T-helper 17 cell (primary cell): ENCODE measurements at places on chromosomes 7 and 10. TPM values are rescaled to one million over a fixed set of nuclear protein-coding genes. Genes with fewer than 3 reads are reported as not detected.

- peaks cover 14% of the 10 kb centered on the region for H3K36me3 ChIP-seq
- H3K27ac ChIP-seq: peak overlapping the region; percentile 99
- DNase-seq: no peak
- peaks cover 79% of the 10 kb centered on the region for H3K4me1 ChIP-seq
These were observed 220.6 kb downstream of the FAM107B start for GRCh38 chr10:14554091-14554490.

Gene SNX10
- 9.8 TPM for total RNA-seq

Gene LRRTM3
- not detected for total RNA-seq

GRCh38 chr7:538764-539685 lies 19.4 kb upstream of the PDGFA start:
- H3K36me3 ChIP-seq: peaks cover under 1% of the 10 kb centered on the region
- H3K27me3 ChIP-seq: peaks cover 10% of the 10 kb centered on the region
- H3K4me3 ChIP-seq: no peak overlapping the region
- peaks cover 2% of the 10 kb centered on the region for H3K4me1 ChIP-seq
- no peak for DNase-seq

Gene CRTAC1
- total RNA-seq: not detected

DNA sequence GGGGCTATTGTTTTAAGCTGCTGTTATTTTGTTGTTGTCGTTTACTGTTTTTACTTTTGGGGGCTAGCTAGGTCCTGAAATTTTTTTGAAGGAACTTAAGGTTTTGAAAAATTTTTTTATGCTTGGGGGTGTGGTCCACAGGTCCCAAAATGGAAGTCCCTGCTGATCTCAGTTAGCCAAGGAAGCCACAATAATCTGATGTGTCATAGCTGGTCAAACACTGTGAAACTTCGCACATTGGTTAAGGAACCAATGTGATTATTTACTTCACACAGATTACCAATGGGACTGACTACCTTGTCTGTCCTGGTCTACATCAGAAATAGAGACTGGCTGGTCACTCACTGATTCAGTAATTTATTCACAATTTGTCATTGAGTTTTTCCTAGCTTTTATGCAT lies 29.5 kb upstream of the HYCC1 start:
- no peak overlapping the region for H3K27ac ChIP-seq
- no peaks in the 10 kb centered on the region for H3K27me3 ChIP-seq
- peaks cover 2% of the 10 kb centered on the region for H3K4me1 ChIP-seq
- no peak for DNase-seq

DNA sequence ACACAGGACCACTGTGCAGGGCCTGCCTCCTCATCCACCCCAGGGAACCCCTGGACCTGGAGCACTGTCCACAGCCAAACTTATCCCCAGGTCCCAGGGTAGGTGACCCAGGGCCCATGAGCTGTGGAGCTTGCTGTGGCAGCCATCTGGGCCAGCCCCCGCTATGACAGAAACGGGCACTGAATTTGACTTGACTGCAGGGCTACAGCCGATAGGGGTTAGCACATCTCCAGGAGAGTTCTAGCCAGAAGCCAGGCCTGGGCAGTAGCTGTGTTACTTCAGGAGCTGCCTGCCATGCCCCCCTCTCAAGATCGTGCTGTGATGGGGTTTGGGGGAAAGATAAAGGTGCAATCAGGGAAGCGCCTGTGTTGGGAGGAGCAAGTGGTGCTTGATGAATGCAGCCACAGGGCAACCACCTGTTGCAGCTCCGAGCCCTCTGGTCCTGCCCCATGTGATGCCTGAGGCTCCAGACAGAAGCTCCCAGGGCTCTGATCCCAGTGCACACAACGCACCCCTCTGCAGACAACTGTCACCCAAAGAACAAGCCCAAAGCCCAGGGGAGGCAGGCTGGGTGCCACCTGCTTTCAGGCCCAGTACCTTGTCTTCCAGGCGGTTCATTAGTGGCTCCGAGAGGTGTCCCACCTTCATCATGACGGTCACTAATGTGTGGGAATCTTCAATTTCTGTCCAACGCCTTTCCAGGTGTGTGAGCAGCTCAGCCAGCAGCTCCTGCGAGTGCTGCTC lies 6.5 kb downstream of the TBRG4 start:
- no peak overlapping the region for H3K4me3 ChIP-seq
- no peaks in the 10 kb centered on the region for H3K36me3 ChIP-seq
- no peak for DNase-seq
- H3K4me1 ChIP-seq: peaks cover 9% of the 10 kb centered on the region
- no peak overlapping the region for H3K27ac ChIP-seq

DNA sequence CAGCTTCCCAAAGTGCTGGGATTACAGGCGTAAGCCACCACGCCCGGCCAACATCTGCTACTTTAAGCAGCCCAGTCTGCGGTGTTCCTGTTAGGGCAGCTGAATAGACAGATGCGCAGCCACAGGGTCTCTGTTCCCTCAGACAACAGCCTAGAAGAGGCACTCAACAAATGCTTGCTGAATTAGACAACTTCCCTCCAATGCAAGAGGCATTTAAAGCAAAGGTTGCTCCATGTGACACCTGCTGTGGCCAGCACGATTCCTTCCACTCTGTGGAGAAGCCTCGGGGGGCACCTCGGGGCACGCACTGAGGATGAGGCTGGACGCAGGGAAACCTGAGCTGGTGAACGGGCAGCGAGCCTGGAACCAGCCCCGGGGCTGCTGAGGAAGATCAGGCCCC lies 237.8 kb downstream of the MAD1L1 start:
- DNase-seq: no peak
- no peak overlapping the region for H3K27ac ChIP-seq
- H3K4me3 ChIP-seq: no peak overlapping the region
- H3K36me3 ChIP-seq: no peaks in the 10 kb centered on the region

- peaks cover 2% of the 10 kb centered on the region for H3K36me3 ChIP-seq
- H3K4me3 ChIP-seq: no peak overlapping the region
- no peak for DNase-seq
- peaks cover 21% of the 10 kb centered on the region for H3K27me3 ChIP-seq
- H3K4me1 ChIP-seq: peaks cover 5% of the 10 kb centered on the region
- no peak overlapping the region for H3K27ac ChIP-seq
These were observed 56.2 kb downstream of the ARMC3 start for GRCh38 chr10:22984066-22984465.

DNA sequence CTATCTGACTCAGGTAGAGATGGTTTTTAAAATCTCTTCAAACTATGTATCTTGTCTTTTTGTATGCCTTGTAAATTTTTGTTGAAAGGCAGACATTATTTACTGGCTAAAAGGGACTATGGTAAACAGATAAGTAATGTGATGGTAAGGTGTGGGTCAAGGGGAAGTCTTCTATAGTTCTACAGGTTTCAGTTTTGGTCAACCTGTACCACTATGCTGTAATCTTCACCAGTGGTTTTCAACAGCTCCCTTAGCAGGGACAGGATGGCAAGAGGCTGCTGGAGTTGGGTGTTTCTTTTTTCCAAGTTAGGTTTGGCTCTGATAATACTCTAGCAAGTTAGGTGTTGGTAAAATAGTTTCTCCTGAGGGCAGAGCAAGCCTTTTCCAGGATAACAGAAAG lies 32.7 kb upstream of the FZD8 start:
- no peak overlapping the region for H3K27ac ChIP-seq
- H3K27me3 ChIP-seq: peaks cover 5% of the 10 kb centered on the region

- H3K4me1 ChIP-seq: peaks cover 2% of the 10 kb centered on the region
- peaks cover 5% of the 10 kb centered on the region for H3K36me3 ChIP-seq
- H3K27ac ChIP-seq: no peak overlapping the region
These were observed 378.4 kb upstream of the LRGUK start for GRCh38 chr7:133748443-133749407.

DNA sequence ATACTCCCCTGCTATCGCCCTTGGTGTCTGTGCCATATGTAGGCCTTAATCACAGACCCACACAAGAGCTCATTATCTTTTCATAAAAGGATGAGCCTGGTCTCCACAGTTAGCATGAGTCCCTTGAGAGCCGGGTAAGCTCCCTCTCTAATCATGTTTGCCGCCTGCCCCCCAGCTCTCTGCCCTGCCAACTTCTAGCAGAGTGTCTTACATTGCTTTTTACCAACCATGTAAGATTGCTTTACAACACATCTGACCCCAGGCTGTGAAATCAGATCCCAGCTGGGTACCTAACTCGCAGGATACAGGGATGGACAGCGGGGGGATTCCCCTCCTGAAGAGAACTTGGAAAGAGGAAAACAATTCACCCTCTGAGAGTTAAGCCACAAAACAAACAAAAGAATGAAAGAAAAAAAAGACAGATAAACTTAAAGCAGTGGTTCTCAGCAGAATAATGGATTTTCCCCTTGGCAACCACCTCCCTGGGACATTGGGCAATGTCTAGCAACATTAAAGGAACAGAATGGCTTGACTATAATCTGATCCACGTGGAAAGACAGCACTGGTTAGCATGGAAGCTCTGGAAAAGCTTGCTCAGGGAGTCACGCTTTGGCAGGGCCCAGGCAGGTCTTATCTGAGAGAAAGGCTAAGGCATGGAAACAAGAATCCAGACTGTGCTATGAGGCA lies 39.4 kb upstream of the ATOH7 start:
- H3K27ac ChIP-seq: no peak overlapping the region
- H3K36me3 ChIP-seq: no peaks in the 10 kb centered on the region
- no peak overlapping the region for H3K4me3 ChIP-seq
- no peaks in the 10 kb centered on the region for H3K4me1 ChIP-seq
- no peak for DNase-seq
- peaks cover 11% of the 10 kb centered on the region for H3K27me3 ChIP-seq

DNA sequence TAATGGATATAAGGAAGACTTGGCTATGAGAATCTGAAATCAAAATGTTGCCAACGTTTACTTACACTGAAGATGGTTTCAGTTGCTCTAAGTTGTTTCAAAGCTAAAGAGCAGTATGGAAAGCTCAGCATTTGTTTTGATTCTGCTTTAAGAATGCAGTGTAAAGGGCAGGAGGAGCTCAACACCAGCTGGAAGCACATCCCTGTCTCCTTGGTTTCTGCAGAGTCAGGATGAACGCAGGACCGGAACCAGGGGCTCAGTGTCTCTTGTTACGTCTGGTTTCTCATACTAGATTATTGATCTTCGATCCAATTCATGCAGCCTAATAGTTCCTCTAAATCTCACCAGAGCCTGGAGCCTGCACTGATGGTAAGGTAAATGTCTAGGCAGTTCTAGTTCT lies 24.1 kb downstream of the ZRANB1 start:
- peaks cover 6% of the 10 kb centered on the region for H3K36me3 ChIP-seq
- no peak overlapping the region for H3K4me3 ChIP-seq
- no peak overlapping the region for H3K27ac ChIP-seq
- DNase-seq: no peak
- peaks cover 20% of the 10 kb centered on the region for H3K4me1 ChIP-seq
- H3K27me3 ChIP-seq: no peaks in the 10 kb centered on the region

GRCh38 chr7:66826649-66827048 lies 86.1 kb downstream of the RABGEF1 start:
- DNase-seq: no peak
- no peaks in the 10 kb centered on the region for H3K27me3 ChIP-seq
- H3K4me1 ChIP-seq: no peaks in the 10 kb centered on the region
- H3K36me3 ChIP-seq: no peaks in the 10 kb centered on the region
- H3K27ac ChIP-seq: no peak overlapping the region

GRCh38 chr7:158631574-158632195 lies 44.1 kb upstream of the PTPRN2 start:
- H3K36me3 ChIP-seq: peaks cover 3% of the 10 kb centered on the region
- no peak overlapping the region for H3K4me3 ChIP-seq
- H3K4me1 ChIP-seq: peaks cover 2% of the 10 kb centered on the region

- no peak for DNase-seq
- H3K4me3 ChIP-seq: no peak overlapping the region
- no peaks in the 10 kb centered on the region for H3K4me1 ChIP-seq
- H3K36me3 ChIP-seq: no peaks in the 10 kb centered on the region
These were observed 13.9 kb downstream of the CHAT start for GRCh38 chr10:49627644-49628247.

DNA sequence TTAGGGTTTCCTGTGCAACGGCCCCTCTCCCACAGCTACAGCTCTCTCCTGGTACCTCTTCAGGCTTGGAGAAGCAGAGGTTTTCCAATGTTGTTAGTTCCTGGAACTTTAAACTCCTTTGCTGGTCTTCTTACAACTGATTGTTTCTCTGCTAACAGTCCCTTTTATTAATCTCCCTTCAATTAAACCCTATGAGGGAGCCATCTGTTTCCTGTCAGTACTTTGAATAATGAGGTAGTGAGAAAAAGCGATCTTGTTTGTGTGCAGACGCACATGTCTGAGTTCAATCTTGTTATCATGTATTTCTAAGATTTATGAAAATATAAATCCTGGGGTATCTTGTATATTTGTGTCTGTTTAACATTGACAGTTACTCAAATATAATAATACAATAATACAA lies 102.4 kb downstream of the MDFIC start:
- DNase-seq: no peak
- no peak overlapping the region for H3K4me3 ChIP-seq
- no peak overlapping the region for H3K27ac ChIP-seq
- H3K27me3 ChIP-seq: no peaks in the 10 kb centered on the region

DNA sequence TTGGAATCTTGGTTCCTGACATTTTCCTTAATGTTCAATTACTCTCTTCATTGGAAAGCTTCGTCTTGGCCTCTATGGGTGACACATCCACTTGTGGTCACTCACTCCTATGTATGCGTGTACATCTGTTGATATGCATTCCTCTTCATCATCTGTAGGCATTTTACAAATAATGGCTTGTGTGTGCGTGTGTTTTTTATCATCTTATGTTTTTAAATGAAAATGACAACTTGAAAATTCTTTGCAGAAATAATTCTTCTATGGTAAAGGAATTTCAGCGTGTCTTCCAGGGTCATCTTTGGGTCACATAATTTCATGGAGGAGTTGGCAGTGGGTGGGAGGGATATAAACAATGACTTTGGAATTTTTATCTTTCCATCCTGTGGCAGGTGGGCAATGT lies 925.1 kb downstream of the LRMDA start:
- no peaks in the 10 kb centered on the region for H3K27me3 ChIP-seq
- H3K4me3 ChIP-seq: no peak overlapping the region
- no peak for DNase-seq
- H3K4me1 ChIP-seq: no peaks in the 10 kb centered on the region

GRCh38 chr10:85047170-85047834 lies 718.9 kb downstream of the CCSER2 start:
- no peaks in the 10 kb centered on the region for H3K27me3 ChIP-seq
- no peak overlapping the region for H3K4me3 ChIP-seq
- no peak for DNase-seq
- no peak overlapping the region for H3K27ac ChIP-seq

GRCh38 chr10:86329093-86329710 lies 37.4 kb downstream of the GRID1 start:
- no peak overlapping the region for H3K4me3 ChIP-seq
- peaks cover 38% of the 10 kb centered on the region for H3K27me3 ChIP-seq
- H3K36me3 ChIP-seq: no peaks in the 10 kb centered on the region
- no peak for DNase-seq

DNA sequence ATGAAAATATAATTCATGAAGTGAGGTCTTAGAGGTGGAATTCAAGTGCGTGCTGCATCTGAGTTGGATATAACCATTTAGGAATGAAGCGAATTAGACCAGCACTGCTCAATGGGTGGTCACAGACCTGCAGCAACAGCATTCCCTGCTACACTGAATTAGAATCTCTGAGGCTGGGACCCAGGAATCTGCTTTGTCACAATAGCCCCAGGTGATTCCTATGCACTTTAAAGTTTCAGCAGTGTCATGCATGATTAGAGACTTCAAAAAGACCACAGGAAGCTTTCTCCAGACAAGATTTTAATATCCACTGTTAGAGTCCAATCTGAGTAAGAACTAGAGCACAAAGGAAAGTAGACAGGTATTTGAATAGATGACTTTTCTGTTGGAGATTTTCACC lies 352.8 kb upstream of the VSTM2A start:
- no peak overlapping the region for H3K27ac ChIP-seq
- no peak for DNase-seq
- H3K4me1 ChIP-seq: no peaks in the 10 kb centered on the region

Gene SSC4D
- not detected for total RNA-seq

- H3K36me3 ChIP-seq: no peaks in the 10 kb centered on the region
- H3K4me3 ChIP-seq: no peak overlapping the region
- no peak for DNase-seq
- no peaks in the 10 kb centered on the region for H3K27me3 ChIP-seq
- H3K27ac ChIP-seq: no peak overlapping the region
- H3K4me1 ChIP-seq: peaks cover 10% of the 10 kb centered on the region
These were observed 57.7 kb downstream of the ATAD1 start for GRCh38 chr10:87760195-87760905.

Gene FAM131B
- 0.42 TPM for total RNA-seq
